ENCODE measurements at places on chromosomes 5 and 9.

GRCh38 chr5:168366116-168366515 is 74.7 kb downstream of the WWC1 start:
- peak; percentile 98 for DNase-seq

- no peak for DNase-seq
These were observed 159.5 kb upstream of the ERCC6L2 start for GRCh38 chr9:95715868-95716435.

DNA sequence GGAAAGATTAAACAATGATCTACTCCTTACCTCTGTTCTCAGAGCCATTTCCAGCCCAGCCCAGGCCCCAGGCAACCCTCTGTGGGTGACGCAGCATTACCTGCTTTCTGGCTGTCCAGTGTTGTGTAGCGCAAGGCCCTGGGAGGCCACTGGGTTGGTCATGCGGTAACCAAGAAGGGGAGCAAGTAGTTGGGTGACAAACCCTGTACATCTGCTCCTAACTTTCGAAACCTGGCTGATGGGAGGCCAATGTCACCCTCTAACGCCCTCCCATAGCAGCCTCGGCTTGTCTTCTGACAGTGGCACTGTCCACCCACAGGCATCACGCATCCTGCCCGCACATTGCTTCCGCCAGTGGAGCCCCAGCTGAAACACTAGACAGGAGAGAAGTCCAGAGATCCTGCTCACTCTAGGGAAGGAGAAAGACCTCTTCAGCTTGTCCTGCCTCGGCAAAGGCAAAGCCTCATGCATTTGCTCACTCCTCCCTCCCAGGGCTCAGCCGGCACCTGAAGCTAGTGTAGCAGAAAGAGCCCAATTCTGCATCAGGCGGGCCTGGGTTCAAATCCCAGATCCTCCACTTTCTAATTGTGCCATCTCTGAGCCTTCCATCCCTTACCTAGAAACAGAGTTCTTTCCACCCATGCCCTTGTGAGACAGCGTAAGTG is 94.6 kb downstream of the ADAMTS2 start:
- DNase-seq = no peak

- DNase-seq = no peak
These were observed 130.4 kb upstream of the POC5 start for GRCh38 chr5:75847561-75848021.

- DNase-seq = peak; percentile 20
These were observed 3.0 kb downstream of the ZSWIM6 start for GRCh38 chr5:61334868-61335615.

GRCh38 chr9:114216081-114216480 is 60.7 kb downstream of the COL27A1 start:
- DNase-seq = peak; percentile 45

GRCh38 chr5:141636413-141637122 is at the start of the genes HDAC3 and RELL2:
Gene HDAC3, minus strand, starts transcription at chr5:141636849. Its CDS starts 59 bp downstream, at chr5:141636790.
Gene RELL2, plus strand, starts transcription at chr5:141636997. Its CDS starts 1,229 bp downstream, at chr5:141638226.
- DNase-seq = peak; percentile 91
